ENCODE measurements at places on chromosomes 13 and 19.

- DNase-seq, result no peak
These were observed 151.2 kb downstream of the DIAPH3 start for GRCh38 chr13:60012488-60012887.

- DNase-seq, result no peak
These were observed at the start of gene PLK5 for GRCh38 chr19:1523412-1524286. Gene PLK5, plus strand, starts transcription at chr19:1524077. Its CDS starts 2,920 bp downstream, at chr19:1526997.

DNA sequence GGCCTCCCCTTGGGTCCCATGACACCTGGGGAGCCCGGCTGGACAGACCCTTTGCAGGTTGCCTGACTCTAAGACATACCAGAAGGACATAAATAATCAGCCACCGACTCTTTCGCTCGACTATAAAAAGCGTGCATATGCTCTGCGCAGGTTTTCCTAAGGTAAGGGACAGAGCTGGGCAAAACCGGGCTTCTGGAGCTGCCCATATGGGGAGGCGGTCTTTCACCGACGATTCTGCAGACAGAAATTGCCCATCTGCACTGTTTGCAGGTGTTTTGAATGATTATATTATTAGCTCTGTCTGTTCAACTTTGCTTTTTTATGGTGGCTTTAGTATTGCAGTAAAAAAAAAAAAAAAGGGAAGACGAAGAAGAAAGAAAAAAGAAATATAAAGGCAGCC lies 347.2 kb downstream of the TSHZ3 start:
- no peak for DNase-seq

DNA sequence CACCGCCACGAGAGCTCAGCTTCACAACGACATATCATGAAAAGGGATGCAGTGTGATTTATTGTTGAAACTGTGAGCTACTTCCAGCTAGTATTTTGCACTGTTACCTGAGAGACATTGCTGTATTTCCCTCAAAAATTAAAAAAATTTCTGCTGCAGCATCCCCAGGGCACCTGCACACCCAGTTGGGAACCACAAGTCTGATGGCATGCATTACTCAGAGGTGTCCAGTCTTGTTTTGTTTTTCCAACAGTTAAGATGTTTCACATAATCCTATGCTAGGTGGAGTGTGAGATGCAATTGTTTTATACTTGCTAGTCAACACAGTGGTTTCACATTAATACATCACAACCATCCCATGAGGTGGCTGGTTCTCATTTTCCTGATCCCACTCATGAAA lies 285.2 kb downstream of the SHISA2 start:
- DNase-seq, result no peak

DNA sequence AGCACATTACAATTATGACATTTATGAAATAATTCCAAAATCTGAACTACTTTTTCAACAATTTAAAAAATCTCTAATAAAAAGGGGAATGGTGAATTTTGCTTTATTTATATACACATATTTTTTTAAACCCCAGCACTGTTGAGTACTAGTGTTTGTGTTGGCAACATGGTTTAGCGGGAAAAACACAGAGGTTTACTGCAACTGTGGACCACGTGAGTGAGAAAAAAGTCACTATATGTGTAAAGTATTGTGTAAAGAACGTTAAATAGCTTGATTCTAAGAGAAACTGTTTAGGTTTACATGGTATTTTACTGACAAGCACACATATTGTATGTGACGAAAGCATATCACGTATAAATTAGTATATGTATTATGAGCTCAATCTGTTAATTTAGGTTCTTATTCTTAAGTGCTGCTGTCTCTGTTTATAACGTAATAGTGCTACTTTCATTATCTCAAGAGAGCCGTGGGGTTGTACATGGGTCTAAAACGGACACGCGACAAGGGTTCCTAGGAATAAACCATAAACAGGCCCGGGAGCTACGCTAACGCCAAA lies 617 bp downstream of the SKA3 start:
- peak; percentile 74 for DNase-seq

DNA sequence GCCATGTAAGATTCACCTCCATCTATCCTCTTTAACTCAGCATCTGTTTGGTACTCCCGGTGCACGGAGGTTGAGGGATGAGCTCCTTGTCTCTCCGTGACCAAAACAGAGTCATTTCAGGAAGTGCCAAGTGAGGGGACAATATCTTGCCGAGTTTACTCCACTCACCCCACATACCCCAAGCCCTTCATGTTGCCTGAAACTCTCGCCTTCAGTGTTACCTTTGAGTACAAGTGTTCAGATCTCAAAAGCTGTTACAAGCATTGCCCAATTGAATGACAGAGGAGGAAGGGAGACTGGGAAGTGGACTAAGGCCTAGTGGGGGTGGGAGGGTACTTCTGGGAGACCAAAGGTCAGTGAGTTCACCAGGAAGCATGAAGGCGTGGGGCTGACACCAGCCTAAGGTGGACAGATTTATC lies 6.0 kb upstream of the SIGLEC12 start:
- DNase-seq, result no peak

GRCh38 chr13:41696163-41697003 lies 239.0 kb downstream of the RGCC start:
- no peak for DNase-seq

- DNase-seq, result no peak
These were observed 17.4 kb upstream of the NDUFS7 start for GRCh38 chr19:1366296-1366695.

DNA sequence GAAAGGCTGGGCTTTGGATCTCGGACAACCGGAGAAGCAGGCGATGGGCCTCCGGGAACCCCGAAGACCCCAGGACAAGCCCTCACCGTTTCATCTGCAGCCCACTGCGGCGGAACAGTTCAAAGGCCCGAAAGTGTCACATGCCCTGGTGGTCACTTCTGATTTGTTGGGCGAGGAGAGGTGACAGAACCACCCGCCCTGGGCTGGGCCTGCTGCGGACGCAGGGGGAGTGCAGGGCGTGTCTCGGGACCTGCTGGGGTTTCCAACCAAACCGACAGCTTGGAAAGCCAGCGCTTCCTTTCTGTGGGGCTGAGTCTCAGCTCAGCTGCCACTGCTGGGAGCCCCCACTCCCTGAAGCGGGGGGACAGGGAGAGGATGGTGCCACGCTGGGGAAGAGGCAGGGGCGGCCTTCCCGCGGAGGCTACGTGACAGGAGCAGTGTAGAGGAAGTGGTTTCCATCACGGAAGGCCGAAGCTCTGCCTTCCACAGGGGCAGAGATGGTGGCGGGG lies 22.8 kb upstream of the ZBTB7A start:
- peak; percentile 84 for DNase-seq

- DNase-seq, result no peak
These were observed 969.7 kb downstream of the SLITRK1 start for GRCh38 chr13:82912564-82912963.

DNA sequence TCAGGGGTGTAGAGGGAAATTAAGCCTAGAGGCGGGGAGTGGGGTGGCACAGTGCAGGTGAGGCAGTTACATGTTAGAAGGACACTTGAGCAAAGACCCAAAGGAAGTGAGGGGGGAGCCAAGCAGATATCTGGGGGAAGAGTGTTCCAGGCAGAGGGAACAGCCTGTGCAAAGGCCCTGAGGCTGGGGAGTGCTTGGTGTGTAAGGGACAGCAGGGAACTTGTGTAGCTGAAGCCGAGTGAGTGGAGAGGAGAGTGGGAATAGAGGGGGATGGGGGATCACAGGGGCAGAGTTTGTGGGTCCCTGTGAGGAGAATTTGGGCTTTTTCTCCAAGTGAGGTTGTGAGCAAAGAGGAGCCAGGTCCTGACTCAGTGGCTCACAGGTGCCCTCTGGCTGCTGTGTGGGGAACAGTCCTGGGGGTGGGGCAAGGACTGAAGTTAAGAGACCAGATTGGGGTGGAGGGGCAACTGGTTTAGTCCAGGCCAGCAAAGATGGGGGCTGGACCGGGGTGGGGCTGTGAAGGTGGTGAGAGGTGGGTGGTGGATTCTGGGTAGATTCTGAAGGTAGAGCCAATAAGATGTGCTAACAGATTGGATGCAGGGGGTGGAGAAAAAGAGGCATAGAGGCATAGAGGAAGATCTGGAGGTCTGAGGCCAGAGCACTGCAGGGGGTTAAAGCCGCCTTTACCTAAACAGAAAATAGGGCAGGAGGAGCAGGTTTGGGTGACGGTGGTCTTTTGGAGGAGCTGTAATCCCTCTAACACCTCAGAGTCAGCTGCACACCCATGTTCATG lies 75.3 kb downstream of the CACNA1A start:
- DNase-seq, result peak; percentile 0

- DNase-seq, result peak; percentile 83
These were observed 1.4 kb upstream of the SIX5 start for GRCh38 chr19:45770192-45771101.

- DNase-seq, result peak; percentile 59
These were observed at the start of gene SIGLEC12 for GRCh38 chr19:51501594-51502263. Gene SIGLEC12, minus strand, starts transcription at chr19:51501800. Its CDS starts 67 bp downstream, at chr19:51501733.

DNA sequence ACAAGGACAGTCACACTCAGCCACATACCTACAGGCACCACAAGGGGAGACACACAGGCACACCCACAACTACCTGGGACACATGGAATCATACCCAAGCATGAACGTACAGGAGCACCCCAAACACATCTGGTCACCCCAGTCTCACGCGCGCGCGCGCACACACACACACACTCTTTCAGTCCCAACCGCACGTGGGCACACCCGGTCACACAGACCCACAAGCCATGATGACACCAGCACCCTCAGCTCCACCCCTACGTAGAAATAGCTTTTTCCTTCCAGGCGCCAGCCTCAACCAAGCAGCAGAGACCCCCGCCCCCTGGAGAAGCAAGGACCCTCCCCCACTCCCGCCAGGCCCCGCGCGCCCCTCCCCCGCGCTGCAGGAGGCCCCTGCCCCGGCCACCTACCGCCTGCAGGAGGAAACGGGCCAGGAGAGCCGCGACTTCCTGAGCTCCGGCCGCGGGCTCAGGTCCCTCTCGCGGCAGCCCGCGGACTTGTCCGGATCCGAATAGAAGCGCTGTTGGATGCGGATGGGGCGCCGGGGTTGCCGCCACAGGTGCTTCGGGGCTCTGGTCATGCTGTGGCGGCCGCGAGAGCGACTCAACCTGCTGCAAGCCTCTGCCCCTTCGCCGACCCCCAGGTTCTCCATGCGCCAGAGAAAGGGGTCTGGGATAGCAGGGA lies 6.4 kb upstream of the PDE4C start:
- no peak for DNase-seq

GRCh38 chr19:14320253-14320652 lies 61.0 kb upstream of the ADGRE5 start:
- no peak for DNase-seq

DNA sequence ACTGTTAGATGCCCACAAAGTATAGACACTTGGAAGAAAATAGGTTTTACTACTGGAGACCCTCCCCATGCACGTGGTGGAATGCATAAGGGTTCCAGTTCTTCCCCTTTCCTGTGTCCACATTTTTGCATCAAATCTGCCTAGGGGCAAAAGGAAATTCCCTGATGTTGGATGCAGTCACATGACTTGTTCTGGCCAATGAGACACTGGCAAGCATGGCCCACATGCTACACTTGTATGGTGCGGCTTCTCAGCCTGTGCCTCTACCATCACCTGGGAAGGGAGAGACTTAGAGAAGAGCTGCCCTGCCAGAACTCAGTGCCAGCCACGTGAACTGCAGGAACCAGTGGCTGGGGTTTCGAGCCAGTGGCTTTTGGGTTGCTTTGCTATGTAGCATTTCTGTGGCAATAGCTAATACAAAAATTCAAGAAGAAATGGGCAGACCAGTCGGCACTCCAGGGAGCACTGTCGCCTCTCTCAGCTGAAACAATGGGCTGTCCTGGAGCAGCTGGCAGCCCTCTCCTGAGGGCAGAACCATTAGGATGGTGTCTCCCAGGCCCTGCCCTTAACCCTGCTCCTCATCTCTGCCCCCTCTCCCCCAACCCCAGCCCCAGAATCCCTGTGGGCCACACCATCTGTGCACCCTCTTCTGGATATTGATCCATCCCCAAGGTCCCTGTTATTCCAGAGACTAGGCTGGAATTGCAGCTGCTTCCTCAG lies 634.0 kb downstream of the UQCRFS1 start:
- DNase-seq, result no peak

DNA sequence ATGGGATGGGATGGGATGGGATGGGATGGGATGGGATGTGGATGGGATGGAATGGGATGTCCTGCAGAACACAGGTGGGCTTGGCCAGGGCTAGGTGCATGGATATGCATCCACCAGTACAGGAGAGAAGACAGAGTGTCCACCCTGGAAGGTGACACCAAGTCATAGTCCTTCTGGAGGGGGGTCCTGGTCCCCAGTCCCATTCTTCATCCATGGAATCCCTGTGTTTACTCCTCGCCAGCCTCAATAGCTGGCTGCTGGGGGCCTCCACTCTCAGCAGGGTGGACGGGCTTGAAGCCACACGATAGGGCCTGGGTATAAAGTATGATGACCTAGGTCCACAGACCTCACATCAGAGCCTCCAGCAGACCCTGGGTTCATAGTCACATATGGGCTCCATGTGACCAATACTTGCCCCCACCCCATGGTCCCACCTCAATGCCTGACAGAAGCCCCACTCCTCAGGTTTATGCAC lies 40.1 kb downstream of the RFX2 start:
- DNase-seq, result no peak

DNA sequence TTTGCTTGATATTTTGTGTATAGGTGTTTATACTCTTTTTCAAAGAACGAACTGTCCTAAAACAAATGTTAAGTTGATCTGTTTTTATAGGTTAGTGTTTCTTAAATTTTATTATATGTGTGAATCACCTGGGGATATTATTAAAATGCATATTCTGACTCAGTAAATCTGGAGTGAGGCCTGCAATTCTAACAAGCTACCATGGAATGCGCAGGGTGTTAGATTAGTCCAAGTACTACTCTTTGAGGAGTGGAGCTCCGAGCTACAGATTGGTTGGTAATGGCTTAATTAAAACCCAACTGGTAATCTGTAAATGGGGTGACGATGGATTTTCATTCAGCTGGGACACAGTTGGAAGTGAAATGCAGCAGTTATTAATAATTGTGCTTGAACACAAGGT lies 214.1 kb upstream of the UFM1 start:
- DNase-seq, result no peak

DNA sequence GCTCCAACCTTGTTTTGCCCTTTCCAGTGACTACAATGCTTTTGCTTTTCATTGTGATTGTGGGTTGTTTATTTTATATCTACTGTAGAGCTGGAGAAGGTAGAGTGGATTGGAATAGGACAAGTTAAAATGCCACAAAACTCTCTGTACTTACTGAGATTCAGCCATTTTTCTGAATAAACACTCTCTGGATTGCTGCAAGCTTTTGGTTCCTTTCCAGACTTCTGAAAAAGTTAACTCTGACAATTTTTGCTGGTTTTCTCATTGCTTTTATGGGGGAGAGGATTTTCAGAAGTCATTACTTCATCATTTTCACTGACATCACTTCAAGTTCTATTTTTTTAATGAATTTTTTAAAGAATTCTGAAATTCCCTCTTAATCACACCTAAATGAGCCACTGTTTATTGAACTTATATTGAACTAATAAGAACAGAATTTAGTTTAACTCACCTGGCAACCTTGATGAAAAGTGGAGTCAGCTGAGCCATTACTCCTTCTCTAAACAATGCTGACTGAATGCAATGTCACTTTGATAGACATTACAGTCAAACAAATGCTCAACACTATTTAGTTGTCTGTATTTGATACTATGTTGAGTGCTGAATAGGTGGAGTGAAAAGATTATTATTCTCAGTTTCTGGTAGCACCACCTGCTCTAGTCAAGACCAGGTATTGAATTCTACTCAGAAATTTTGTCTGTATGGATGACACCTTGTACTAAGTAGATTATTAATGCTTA lies 303.5 kb downstream of the DLEU7 start:
- DNase-seq, result no peak

Measured in KG1 (cell line).